Activated T-cell treated with anti-CD3 and anti-CD28 coated beads, Interleukin-2, amount 50 U/mL, for 1 hour (primary cell): ENCODE measurements at places on chromosomes 7 and 10.

DNA sequence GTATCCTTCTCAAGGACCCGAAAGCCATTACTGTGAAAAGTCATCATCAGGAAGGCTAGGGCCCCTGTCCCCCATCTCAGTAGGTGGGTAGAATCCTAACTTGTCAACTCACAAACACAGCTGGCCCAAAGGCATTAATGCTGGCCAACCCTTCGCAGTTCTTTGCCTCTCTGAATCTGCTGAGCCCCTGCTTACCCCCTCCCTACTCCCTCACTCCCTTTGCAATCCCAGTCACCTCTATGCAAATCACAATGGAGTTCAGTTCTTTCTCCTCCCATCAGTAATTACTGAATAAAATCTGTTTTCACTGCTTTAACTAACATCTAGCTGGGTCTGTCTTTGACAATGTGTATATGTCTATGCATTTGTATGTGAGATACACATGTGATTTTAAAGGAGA, 38.1 kb upstream of the AOAH start:
- no peak for DNase-seq

- DNase-seq: no peak
These were observed 42.8 kb downstream of the PDGFA start for GRCh38 chr7:476736-477360.

DNA sequence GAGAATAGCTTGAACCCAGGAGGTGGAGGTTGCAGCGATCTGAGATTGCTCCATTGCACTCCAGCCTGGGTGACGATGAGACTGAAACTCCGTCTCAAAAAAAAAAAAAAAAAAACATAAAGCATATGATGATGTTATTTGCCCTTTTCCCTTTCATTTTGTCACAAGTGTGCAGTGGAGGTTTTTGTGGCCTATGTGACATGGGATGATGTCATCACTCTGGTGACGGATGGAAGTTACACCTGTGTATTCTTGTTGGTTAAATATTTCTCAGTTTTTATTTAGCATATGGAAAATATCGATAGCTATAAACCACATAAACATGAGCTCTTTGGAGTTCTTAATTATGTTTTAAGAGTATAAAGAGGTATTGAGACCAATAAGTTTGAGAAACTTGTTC, 71.8 kb upstream of the EMX2 start:
- DNase-seq: no peak

- DNase-seq: no peak
These were observed 9.5 kb downstream of the GIGYF1 start for GRCh38 chr7:100684534-100685042.

DNA sequence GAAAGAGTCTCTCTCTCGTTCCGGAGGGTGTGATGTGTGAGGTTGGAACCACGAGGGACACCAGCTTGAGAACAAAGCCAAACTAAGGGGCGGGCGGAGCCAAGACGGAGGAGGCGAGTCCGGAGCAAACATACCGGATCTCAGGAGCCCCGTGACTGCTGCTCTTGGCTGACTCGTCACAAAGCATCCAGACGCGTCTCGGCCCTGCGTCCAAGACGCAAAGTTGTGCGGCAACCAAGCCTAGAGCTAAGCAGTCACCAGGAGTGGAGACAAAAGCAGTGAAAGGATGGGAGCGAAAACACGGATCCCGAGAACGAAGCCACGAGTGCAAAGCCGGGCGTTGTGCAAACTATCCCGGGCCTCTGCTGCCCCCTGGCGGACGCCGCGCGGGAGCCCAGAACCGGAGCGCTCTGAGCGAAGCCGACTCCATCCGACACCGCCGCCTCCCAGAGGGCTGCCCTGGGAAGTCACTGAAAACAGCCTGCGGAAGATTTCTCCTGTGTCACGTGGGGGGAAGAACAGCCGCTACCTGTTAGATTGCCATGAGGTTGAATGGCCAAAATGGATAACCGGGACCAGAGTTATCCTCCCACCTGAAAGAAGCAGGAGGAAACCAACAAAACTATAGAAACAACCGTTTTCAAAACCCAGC, 46.4 kb upstream of the TMEM72 start:
- peak; percentile 87 for DNase-seq

DNA sequence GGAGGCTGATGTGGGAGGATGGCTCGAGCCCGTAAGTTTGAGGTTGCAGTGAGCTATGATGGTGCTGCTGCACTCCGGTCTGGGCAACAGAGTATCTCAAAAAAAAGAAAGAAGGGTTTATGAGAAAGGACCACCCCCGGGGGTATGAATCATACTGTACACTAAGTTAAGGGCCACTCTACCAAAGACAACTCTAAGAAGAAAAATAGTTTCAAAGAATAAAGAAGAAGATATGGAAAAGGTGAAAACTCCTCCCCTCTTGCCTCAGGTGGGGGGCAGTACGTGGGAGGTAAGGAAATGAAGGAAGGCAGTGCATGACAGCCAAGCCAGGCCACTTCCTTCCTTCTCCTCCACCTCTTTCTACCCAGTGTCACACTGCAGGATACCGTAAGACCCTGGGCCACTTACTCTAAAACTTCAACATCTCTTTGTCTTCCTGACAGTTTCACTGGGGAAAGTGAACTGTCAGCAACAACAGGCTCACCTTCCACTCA, 61.3 kb downstream of the PIP4K2A start:
- DNase-seq: no peak

- no peak for DNase-seq
These were observed 58.5 kb downstream of the ELMO1 start for GRCh38 chr7:37390114-37390513.

DNA sequence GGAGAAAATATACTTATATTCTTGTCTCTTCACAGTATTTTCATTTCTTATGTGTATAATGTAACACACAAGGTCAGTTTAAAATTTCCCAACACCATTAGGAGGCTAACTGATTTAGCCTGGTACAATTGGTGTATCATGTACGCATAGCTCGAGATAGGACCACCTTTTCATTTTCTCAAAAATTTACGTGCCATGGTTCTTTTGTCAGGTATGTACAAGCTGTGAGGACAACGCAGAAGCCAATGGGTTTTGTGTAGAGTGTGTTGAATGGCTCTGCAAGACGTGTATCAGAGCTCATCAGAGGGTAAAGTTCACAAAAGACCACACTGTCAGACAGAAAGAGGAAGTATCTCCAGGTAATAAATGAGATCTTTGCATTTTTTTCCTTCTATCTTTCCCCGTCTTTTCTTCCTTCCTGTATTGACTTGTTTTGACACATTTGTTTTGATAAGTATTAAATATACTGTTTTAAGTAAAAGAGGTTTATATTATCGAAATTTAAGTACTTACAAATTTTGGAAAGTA, 55.0 kb downstream of the TRIM24 start:
- DNase-seq: no peak

GRCh38 chr7:97851683-97852082, 20.5 kb downstream of the ASNS start:
- DNase-seq: no peak

- DNase-seq: no peak
These were observed 39.1 kb upstream of the PARD3 start for GRCh38 chr10:34854147-34854601.

DNA sequence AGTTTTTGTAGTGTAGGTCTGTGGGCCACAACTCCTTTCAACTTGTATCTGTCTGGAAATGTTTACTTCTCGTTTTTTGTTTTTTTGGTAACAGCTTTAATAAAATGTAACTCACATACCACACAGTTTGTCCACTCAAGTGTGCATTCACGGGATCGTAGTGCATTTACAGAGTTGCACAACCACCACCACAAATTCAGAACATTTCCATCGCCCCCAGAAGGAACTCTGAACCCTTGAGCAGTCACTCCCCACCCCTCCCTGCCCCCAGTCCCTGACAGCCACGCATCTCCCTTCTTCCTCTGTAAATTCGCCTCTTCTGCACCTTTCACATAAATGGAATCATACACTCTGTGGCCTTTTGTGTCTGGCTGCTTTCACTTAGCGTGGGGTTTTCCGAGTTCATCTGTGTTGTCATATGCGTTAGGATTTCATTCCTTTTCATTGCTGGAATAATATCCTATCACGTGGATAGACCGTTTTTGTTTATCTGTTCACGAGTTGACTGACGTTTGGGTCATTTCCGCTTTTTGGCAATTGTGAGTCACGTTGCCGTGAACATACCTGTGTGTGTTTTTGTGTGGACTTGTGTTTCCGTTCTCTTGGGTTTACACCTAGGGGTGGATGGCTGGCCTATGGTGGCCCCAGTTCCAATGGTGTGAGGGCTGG, 10.3 kb downstream of the JAKMIP3 start:
- DNase-seq: no peak

GRCh38 chr10:16586358-16587138, 64.9 kb upstream of the C1QL3 start:
- DNase-seq: no peak

DNA sequence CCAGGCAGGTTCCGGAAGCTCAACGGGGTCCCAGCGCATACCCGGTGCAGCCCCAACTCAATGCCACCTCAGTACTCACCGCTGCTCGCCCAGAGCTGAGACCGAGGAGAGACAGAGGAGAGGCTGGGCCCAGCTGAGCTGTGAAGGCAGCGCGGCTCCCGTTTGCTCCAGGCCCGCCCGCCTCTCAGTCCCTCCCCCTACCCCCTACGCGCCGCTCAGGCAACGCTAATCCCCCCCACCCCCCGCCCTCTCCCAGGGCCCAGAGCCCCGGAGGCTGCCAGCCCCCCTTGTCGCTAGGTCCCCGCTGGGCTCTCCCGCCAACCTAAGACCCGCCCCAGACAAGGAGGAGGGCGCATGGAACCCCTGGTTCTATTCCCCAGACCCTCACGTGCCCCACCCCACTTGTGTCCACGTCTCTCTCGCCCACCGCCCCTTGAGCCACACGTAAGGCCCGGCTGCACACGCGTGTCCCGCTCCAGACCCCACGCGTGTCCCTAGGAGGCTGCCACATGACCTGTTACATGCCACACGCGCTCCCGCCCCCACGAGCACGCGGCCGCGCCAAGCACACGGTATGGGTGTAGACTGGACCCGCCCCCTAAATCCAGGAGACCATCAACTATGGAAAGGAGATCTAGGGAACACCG, at the start of gene PSD:
Gene PSD, minus strand, starts transcription at position 164 of the 647 bp plus-strand sequence. CDS start 1,747 bp downstream, outside the sequence.
- DNase-seq: no peak

DNA sequence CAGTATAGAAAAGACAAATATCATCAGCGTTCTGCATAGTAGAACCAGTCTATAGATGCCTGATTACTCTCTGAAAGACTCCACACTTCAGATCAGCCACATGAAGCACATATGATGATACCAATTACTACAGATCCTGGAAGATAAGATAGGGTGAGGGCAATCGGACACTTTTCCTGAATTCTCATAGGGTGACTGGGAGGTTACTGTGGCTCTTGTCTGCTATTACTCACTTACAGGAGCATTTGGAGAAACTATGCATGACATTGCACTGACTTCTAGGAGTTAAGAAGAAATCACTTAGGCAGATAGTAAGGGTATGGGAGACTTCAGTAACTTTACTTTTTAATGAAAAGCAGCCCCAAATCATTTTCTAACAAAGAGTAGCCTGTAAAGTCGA, 1140.9 kb downstream of the XPNPEP1 start:
- DNase-seq: no peak

DNA sequence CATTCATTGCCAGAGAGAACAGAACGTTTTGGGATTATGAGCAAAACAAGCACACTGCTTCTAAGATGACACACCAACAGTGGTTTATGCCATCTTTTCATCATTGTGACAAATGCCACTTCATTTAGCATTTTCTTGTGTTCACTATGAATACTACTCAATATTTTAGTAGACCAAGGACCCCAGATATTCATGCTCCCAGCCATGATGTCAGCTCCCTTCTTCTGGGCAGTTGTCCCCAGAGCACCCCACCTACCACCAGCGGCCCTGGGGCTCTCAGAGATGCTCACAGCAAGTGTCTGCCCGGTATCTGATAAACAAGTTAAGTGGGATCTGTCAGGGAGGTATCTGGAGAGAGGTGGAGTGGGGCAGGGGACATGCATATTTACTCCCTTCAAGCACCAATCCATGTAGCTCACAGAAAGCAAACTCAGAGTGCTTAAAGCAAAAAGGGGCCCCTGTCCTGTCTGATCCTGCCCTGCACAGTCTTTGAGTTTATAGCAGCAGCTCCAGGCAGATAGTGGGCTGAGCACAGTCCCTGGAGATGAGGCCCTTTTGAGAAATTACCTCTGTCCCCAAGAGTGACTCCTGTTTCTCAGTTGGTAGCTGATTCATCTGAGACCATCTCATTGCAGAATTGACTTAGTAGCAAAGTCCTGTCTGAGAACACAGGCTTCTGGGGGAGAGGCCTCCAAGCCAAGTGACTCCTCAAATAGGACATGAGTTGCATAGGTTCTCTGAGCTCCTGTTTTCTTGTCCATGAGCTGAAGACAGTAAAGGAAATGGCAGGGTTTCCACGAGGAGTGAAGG, 281.8 kb upstream of the KLF6 start:
- DNase-seq: no peak

GRCh38 chr7:55155351-55156117, 136.7 kb downstream of the EGFR start:
- no peak for DNase-seq

GRCh38 chr7:964401-965231, 10.1 kb upstream of the ADAP1 start:
- no peak for DNase-seq

DNA sequence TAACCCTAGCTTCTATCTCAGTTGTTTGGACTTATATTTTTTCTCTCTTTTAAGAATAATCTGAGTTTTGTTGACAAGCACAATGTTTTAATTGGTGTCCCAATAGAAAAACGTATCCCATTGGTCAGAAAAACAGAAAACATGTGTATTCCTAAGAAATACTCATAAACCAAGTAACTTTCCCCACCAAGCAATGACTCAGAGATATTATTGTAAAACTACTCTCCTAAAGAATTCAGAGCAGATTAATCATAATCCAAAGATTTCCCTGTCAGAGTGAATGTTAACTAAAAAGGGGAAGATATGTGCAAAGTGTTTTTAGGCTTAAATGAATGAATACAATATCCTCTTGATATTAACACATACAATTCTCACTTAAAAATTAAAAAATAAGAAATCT, 29.4 kb upstream of the MBL2 start:
- no peak for DNase-seq

DNA sequence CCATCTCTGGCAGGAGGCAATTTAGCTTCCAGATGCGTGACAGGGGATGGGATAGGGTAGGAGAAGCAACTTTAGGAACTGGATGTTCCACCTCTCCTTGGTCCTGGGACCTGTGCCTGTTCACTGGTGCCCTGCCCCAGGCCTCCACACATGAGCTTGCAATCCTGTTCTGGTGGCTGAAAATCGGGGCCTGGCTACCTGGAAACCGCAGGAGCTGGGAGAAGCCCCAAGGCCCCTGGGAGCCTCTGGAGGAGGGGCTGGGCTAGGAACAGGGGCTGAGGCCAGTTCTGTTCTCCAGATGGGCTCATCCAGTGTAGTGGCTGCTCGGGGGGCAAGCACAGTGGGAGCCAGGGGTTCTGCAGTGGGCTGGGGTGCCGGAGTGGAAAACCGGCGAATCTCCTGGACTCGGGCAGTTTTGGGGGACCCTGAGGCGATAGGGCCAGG, 5.3 kb upstream of the MYOZ1 start:
- no peak for DNase-seq

DNA sequence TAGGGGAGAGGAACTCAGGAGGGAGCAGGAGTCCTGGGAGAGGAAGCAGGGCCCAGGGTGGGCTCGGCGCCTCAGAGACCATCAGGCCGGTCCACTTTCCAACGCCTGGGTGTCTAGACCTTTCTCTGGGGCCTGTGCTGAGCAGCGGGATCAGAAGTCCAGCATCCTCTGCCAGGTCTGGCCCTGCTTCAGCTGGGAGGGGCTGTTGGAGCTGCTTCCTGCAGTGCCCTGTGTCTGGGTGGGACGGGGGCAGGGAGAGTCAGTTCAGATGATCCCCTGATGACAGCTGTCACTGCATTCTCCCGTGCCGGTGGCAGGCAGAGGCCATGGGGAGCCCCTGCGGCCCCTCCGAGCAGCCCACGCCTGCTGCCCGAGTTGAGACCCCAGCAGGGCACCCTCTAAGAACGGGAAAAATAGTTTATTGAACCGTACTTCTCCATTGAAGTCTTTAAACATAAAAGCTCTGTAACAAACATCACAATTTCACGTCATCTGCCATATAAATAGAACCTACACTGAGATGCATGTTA, 23.3 kb downstream of the AP5Z1 start:
- no peak for DNase-seq
